ENCODE measurements at places on chromosomes 1 and 21.

- no peak for DNase-seq
Observed at GRCh38 chr21:14325595-14325994, 57.4 kb downstream of the HSPA13 start.

DNA sequence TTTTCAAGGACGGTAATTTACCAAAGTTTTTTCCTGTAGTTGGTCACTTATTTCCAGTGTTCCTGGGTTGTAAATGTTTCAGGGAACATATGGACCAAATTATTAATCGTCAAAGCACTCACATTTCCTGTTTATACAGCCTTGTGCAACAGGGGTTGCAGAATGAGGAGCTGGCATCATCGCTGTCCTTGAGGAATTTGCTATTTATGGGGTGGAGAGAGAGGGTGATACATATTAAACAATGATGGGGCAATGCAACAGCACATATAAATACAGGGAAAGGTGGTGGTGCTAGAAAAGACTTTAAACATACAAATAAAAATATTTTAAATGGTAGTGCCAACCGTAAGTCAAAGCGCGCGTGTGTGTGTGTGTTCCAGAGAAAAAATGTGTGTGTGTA is 369.8 kb downstream of the NPHP4 start:
- DNase-seq = no peak

GRCh38 chr1:59707178-59707791 is 107.5 kb upstream of the HOOK1 start:
- no peak for DNase-seq

- DNase-seq = no peak
Observed at GRCh38 chr21:34270411-34270810, 93.4 kb upstream of the KCNE2 start.

All from renal pelvis (tissue), 12 donors.